ENCODE measurements at places on chromosomes 3 and 15.

DNA sequence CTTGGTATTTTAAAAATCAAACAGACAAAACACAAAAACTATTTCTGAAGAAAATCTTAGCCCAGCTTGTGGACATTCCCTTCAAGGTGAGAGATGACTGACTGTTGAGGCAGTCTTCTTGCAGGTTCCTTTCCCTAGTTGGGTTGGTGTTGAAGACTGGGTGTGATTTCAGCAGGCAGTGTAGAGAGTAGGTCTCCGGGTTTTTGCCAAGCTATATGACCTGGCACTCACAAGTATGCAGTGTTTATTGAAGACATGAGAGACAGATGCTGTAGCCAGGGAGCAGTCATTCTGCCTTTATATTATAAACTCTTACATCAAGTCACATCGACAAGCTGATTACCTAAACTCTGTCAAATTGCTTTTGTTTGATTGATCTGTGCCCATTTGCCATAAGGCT lies 17.5 kb downstream of the SENP8 start:
- no peak for DNase-seq

DNA sequence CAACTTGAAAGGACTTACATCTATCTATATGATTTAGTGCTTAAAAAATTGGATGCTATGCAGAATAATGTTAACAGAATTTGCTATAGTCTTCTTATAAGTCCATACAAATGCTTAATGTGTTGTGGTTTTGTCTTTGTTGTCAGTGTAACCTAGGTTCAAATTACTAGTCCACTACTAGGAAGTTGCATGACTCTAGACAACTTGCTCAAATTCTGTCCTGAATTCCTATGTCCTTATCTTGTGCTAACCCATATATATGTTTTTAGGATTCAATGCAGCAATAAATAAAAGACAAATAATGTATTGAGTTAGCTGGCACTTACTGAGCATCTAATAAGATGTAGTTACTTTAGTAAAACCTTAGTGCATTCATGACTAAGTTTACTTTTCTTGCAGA lies 276.5 kb upstream of the KCNMB2 start:
- no peak for DNase-seq

DNA sequence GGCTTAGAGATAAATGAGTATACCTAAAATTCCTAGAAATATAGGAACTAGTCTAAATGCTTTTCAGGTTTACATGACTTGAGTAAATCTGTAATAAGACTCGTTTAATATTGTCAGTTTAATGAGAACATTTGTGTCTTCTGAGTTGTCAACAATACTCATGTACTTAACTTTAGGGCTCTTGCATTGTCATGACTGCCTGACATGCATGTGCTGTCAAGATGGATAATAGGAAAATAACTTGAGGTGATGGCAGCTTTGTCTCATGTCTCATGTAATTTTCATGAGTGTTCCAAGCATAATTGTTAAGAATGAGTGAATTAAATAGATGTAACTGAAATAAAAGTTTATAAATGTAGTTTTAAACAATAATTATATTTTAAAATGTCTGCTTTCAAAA lies 45.1 kb upstream of the EIF1B start:
- DNase-seq = no peak

- no peak for DNase-seq
These were observed 21.9 kb downstream of the POLR2M start for GRCh38 chr15:57728436-57728835.

- DNase-seq = no peak
These were observed 17.0 kb downstream of the BCL2A1 start for GRCh38 chr15:79953951-79954444.

GRCh38 chr3:38361496-38361895 lies 14.9 kb downstream of the XYLB start:
- no peak for DNase-seq

DNA sequence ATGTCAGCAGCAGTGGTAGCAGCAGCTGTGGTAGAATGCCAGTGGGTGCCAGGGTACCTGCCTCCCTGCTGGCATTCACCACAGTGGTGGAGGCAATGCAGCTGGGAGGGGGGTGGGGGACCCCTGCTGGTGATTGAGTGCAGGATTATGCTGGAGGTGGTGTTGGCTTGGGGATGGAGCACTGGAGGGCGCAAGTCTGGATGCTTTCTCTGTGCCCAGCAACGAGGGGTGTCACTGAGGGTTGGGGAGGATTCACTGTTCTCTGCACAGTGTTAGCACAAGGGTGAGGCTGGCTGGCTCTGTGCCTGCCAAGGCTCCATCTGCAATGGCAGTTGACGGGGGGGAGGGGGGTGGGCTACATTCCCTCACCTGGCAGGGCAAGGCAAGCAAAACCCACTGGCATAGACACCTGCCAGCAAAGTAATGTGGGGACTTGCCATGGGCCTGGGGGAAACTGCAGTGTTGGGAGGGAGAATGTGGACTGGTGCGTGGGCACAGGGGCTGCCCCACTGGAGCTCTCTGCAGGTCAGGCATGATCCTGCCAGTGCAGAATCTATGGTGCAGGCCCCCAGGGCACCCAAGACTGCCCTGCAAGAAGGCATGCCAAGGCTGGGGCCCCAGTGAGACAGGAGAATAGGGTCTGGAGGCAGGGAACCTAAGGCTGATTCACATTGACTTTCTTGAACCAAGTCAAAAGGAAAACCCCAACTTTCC lies 64.3 kb downstream of the MINDY4B start:
- DNase-seq = no peak

- peak; percentile 55 for DNase-seq
These were observed 135.6 kb upstream of the SUCLG2 start for GRCh38 chr3:67790043-67790442.

GRCh38 chr3:16609927-16610580 lies 4.8 kb upstream of the DAZL start:
- DNase-seq = no peak

DNA sequence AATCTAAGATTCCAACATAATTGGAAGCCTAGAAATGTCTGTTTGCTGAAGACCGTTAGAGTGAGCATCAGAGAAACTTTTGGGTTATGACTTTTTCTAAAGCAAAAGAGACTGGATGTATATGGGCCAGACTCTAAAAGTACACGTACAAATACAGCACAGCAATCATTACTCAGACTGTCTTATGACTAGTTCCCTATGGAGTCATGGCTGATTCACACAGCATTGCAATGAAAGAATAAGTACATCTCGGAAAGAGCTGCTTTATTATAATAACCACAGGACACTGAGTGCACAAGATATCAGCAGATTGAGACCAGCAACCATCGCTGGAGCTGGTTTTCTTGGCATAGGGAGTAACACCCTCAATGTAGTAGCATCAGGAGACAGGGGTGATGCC lies 618.6 kb downstream of the NLGN1 start:
- no peak for DNase-seq

GRCh38 chr3:124293584-124293983 lies 301.7 kb upstream of the ROPN1 start:
- no peak for DNase-seq

GRCh38 chr3:149443545-149443912 lies 31.0 kb upstream of the TM4SF4 start:
- DNase-seq = no peak

DNA sequence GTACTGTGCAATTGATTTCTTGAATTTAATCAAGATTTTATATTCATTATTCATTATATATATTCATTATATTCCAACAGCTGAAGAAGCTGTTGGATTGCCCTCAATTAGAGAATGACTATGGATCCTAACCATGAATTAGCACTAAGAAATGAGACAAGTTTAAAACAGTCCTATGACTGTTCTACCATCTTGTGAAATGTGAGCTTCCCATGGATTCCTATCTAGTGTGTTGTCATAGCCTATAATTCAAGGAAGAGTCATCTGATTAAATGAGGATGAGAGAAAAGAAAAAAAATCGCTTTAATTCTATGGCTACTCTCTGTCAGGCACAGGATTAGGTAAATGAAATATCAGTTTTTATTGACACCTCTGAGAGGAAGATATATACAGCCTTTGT lies 696.6 kb upstream of the NAALADL2 start:
- no peak for DNase-seq

- DNase-seq = no peak
These were observed 27.0 kb downstream of the C2CD4B start for GRCh38 chr15:62138124-62138523.

- no peak for DNase-seq
These were observed 156.3 kb downstream of the KBTBD8 start for GRCh38 chr3:67154429-67154828.

DNA sequence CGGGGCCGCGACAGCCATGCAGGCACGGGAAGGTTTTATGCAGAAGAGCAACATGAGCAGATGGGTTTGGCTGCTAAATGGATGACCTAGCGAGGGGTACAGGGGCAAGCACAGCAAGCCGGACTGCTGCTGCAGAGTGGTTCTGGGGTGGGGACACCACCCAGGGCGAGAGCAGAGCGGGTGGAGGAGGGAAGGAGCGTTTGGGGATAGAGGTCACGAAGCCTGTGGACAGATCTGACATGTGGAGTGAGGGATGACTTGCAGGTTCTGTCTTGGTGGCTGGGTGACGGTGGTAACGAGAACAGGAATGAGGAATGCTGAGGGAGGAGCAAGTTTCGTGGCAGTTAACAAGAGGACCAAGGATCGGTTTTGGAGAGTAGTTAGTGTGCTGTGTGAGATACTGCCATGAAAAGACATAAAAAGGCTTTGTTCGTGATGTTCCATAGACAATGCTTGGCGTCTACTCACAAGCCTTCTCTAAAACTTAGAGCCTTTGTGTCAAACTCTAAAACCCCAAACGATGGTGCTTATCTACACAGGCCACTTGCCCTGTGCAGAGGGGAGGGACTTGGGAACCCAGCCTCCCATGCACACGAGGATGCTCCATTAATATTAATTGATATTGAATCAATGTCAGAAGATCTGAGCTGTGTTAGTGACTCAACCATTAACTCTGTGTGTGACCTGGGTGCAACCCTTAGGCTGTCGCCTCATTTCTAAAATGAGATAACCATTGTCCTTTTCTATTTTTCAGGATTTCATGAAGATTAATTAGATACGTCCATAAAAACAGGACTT lies 132.7 kb upstream of the SLC2A2 start:
- DNase-seq = no peak

- DNase-seq = no peak
These were observed 105.4 kb upstream of the TNIK start for GRCh38 chr3:171565481-171566058.

GRCh38 chr3:82707035-82707434 lies 945.6 kb upstream of the GBE1 start:
- no peak for DNase-seq

Data from activated naive CD4-positive, alpha-beta T cell treated with anti-CD3 and anti-CD28 coated beads, Interleukin-2, amount 50 U/mL, for 16 hours (primary cell).